CD4-positive, CD25-positive, alpha-beta regulatory T cell (primary cell): ENCODE measurements at places on chromosomes 13 and 19. TPM values are rescaled to one million over a fixed set of nuclear protein-coding genes. Genes with fewer than 3 reads are reported as not detected.

DNA sequence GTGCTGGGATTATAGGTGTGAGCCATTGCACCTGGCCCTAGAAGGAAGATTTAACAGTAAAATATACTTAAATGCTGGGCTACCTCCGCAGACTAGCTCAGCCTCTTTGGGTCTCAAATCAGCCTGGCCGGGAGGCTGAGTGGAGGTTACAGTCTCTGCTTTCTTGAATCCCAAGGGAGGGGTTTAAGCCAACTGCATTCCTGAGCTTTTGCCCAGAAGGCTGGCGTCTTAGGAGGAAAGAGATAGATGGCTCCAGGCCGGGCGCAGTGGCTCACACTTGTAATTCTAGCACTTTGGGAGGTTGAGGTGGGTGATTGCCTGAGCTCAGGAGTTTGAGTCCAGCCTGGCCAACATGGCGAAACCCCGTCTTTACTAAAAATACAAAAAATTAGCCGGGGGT lies 623 bp upstream of the C5AR1 start:
- no peak for DNase-seq

GRCh38 chr13:106299621-106300020 lies 235.8 kb downstream of the EFNB2 start:
- no peak for DNase-seq

GRCh38 chr19:34313188-34313587 lies 51.8 kb upstream of the GPI start:
- DNase-seq = no peak

CILP2 gene
- polyA plus RNA-seq = 0.09 TPM

CLDN10 gene
- polyA plus RNA-seq = not detected

GRCh38 chr19:1250437-1251260 lies 2.3 kb downstream of the MIDN start:
- DNase-seq = peak; percentile 61

BICRA gene
- 0.52 TPM for polyA plus RNA-seq

DNA sequence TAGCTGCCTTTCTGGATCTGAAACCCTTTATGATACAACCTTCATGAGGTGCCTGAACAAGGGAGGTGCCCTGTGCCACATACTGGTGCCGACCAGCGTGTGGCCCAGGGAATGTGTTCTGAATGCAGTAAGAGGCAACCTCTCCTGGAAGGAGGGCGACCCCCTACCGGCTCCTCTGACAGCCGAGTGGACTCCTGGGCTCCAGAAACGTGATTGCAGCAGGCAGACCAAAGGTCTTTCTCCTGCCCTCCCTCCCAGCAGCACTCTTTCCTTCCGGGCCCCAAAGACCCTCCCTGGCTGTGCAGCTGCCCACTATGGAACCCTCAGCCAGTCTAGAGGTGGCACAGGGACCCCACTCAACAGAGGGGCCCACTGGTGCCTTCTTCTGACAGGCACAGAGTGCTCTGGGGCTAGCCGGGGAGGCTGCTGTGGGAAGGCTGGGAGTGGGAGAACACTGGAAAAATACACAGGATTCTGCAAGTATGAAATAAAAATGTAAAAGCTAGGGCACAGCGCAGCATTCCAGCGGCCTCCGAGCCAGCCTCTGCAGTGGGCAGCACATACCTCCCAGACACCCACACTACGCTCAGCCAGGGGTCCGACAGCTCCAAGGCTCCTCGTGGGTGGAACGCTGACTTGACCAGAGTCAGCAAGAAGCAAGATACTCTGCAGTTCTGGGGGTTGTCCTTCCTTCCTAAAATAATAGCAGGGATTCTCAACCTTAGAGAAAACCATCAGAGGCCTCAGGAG lies 14.9 kb downstream of the SH3GL1 start:
- DNase-seq = no peak

TSHZ3 gene
- 1.1 TPM for polyA plus RNA-seq

SPTBN4 gene
- polyA plus RNA-seq = not detected

DNA sequence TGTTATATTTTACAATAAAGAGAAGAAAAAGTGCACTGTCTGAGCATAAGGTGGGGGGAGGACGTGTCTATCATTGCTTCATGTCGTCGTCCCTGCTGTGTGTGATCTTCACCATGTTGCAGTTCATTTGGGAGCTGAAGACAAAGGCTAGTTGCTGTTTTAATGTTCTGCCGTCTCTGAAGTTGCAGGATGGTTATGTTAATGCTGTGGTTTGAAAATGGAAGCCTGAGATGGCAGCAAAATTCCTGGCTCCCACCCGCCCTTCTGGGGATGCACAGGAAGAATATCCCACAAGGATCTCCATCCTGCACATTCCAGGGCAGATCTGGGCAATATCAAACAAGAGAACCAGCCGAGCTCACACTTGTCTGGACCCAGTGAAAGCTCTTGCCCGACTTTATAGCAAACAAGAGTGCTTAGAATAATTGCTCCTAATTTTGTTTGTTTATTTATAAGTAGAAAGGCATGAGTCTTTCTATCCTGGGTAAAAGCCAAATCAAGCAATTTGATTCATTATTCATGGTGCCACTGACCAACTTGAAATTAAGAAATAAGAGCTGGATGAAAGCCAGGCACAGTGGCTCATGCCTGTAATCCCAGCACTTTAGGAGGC lies 110.3 kb upstream of the ABCC4 start:
- no peak for DNase-seq

GRCh38 chr13:49502954-49503353 lies 7.2 kb downstream of the PHF11 start:
- DNase-seq = no peak

DNA sequence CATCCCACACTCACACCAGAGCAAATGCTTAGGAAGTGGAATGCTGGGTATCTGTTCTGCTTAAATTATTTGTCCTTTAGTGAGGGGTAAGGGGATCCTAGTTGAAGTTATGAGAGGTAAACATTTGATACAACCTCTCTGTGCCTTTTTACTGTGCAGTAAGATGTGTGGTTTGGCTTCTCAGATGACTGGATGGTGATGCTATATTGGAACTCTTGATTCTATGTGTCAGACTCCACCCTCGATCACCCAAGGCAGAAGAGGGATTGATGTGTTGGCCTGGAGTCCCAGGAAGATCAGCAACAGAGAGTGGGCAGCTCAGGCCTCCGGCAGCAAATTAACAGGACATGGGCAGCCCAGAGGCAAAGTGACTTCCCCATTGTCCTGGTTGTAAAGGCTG lies 66.7 kb downstream of the SIPA1L3 start:
- DNase-seq = no peak

DNA sequence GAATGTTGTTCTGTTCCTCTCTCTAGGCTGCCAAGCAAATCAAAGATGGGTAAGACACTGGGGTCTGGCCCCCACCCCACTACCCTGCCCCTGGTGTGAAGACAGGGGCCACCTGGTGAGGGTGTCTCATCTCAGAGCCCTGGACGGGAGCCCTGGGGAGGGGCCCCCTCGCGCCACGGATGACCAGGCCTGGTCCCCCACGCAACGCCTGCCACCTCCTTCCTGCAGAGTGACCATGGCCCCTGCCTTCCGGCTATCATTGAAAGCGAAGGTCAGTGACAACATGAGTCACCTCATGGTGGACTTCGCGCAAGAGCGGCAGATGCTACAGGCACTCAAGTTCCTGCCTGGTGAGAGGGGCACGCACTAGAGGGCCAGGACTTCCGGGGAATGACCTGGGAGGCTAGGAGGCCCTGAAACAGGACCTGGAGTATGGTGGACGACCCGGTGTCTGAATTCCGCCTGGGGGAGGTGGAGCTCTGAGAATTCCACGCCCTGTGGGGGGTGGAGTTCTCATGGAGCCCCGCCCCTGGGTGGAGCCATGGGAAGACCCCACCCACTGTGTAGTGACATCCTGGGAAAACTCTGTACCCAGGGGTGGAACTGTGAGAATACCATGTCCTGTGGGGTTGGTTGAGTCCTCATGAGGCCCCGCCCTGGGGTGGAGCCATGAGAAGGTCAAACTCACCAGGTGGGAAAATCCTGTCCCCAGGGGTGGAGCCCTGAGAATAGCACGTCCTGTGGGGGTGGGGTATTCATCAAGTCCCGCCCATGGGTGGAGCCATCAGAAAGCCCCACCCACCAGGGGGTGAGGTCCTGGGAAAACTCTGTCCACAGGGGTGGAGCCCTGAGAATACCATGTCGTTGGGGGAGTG lies 6.1 kb downstream of the FSD1 start:
- DNase-seq = no peak

GRCh38 chr13:82976499-82976898 lies 905.8 kb downstream of the SLITRK1 start:
- DNase-seq = no peak

DNA sequence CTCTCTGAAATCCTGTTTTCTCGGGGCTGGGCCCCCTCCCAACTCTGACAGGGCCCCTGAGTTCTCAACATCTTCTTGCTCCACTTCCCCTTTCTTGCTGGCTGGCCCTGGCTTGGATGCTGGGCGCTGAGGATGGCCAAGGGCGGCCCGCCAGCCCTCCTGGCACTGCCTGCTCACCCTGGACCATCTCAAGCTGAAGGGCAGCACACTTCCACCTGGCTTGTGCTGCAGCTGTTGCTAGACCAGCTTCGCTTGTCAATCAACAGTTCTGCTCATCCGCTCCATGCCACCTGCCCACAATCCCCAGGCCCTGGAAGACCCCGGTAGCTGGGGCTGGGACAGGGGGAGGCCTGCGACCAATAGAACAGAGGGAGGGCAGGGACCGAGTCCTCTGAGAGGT lies 6.9 kb upstream of the GMIP start:
- no peak for DNase-seq

RASIP1 gene
- 0.55 TPM for polyA plus RNA-seq

RGL3 gene
- polyA plus RNA-seq = not detected
